Hematopoietic multipotent progenitor cell treated with erythropoietin and hydrocortisone succinate and interleukin-3 and kit ligand, for 17 days (in vitro differentiated cells): ENCODE measurements at places on chromosomes 7 and 10.

- DNase-seq: no peak
Observed at GRCh38 chr7:144827621-144828020, 8.2 kb downstream of the TPK1 start.

DNA sequence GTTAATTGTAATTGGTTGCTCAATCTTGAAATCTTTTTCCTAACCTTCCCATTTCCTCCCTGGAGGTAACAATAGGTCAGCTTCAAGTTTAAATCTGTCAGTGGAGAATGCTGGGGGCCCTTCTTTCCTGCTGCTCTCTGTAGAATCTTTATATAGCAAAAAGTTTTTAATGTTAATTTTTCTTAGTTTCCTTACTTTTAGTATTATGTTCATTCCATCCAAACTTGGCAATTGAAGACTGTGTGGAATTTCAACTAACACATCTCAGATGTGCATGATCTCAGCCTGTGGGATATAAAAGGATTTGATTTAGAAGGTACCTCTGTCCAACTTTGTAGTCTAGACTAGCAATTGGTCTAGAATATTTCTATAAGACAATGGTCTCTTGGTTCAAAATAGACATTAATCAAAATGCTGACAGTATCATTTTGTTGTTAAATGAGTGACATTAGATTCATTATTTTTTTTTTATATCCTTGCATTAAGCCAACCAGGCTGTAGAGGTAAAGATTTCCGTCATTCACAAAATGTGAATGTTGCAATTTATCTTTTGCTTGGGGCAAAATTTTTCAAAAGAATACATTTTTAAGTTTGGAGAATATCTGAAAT is 100.4 kb upstream of the SEMA3A start:
- DNase-seq: no peak

DNA sequence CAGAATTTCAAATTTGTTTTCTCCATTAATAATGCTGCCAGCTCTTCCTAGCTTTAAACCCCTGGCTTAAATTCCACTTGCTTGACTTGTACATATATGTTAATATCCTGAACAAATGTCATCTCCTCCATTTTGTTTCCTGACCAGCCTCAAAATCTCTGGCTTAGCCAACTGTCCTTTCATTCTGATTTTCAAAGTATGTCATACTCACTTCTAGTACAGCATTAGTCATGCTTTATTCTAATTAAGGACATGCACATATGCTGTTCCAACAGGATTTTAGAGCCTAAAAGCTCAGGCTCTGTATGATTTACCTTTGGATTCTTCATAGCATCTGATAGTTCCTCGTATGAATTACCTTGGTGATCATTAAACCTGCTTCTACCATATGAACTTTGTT is 158.3 kb downstream of the ZNF438 start:
- no peak for DNase-seq

GRCh38 chr10:33376476-33376875 is 42.0 kb upstream of the NRP1 start:
- DNase-seq: no peak

- DNase-seq: no peak
Observed at GRCh38 chr7:34247468-34247867, 342.1 kb downstream of the BMPER start.

DNA sequence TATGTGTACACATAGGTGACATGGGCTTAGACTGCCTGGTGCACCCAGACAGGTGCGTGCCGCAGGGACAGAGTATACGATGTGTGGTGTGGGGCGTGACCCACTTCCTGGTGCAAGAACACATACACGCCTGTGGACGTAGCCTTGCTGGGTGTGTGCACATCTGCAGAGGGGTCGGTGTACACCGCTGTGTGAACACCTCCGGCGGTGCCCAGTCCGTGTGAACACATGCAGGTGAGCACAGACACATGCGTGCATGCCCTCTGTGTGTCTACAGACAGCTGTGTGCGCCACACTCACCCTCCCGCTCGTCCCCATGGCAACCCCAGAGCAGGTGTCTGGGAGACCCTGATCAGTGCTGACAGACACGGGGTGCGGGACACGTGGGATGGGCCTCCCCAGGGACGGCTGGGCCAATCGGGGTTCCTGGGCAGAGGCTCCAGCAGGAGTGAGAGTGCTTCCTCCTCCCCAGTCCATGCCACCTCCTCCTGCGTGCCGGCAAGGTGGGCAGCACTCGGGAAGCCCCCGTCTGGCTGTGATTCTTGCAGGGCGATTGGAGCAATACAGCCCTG is 23.4 kb downstream of the ELFN1 start:
- DNase-seq: no peak

DNA sequence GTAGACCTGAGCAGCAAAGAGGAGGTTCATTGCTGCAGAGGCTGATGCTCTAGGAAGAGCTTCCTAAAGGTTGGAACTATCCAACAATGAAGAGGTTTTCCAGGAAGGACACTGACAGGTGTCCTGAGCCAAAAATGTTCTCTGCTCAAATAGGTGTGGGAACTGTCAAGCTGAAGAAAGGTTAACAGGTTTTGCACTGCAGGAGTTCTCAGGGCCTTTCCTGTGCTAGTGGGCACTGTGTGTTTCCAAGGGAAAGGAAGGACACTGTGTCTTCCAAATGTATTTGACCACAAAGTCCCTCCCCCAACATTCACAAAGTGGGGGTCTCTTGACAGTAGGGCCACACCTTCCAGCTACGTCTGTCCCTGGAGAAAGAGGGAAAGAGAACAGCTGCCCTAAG is 4.0 kb downstream of the ZCCHC24 start:
- DNase-seq: no peak

- DNase-seq: no peak
Observed at GRCh38 chr10:48353246-48353645, 46.8 kb downstream of the MAPK8 start.

DNA sequence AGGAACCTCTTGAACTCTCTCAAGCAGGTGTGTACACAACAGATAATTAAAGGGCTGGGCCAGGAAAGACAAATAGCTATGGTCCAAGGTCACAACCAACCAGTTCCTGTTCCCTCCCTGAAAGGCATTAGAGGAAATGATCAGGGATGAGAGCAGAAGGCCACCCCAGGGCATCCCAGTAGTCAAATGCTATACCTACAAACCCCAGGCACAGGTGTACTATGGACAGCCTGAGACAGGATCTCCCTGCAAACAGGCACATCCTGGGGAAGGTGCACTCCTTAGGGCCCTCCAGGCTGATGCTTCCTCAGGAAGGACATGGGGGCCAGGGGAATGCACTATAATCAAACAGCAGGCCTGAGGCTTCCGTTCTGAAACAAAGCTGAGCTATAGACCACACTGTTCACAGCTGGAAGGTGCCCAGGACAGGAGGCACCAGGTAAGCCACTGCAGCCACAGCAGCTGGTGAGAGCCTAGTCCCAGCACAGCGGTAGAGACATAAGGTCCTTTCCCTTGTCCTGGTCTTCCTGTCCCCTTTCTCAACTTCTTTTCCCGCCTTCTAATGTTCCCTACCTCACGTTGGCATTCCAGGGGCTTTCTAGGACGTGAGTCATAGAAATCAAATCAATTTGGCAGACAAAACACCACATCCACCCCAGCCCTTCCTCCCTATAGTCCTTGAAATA is 13.3 kb downstream of the PARP12 start:
- no peak for DNase-seq

GRCh38 chr7:630111-630511 is 96.4 kb upstream of the DNAAF5 start:
- DNase-seq: no peak

DNA sequence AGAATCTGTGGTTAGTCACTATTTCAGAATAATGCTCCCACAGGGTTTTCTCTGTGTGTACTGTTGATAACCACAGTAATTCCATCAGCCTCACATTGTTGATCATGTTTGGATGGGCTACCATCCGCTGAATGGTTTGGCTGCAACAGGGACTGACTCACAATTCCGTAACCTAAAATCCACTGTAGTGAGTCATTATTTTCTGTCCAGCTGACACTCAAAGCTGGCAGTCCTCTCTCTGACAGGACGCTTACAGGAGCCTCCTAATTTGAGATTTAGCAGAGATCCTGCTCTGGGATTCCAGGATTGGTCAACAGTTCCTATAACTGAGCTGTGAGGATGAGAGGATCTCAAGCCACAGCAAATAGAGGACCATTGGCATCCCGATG is 32.7 kb downstream of the VWA2 start:
- no peak for DNase-seq

DNA sequence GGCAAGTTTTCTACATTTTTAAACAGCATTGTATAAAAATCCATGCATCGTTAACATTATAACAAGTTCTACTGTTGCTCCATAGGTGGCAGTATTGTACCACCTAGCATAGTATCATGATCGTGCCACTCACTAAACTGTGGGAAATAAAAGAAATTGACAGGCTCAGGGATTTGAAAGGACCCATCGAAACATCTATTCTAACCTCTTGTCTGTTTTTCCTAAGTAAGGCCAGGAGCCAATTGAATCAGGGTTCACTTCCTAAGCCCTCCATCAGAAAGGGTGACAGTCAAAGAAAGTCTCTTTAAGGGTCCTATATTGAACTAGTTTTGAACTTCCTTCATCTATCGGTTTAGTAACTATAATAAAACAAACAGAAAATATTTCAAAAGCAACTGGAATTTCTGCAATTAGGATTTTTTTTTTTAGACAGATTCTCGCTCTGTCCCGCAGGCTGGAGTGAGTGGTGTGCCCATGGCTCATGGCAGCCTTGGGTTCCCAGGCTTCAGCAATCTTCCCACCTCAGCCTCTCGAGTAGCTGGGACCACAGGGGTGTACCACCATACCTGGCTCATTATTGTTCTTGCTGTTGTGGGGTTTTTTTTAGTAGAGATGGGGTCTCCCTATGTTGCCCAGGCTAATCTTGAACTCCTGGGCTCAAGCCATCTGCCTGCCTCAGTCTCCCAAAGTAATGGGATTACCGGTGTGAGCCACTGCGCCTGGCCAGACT is 9.4 kb downstream of the HACD1 start:
- DNase-seq: peak; percentile 83

GRCh38 chr7:39952374-39952773 is 2.3 kb downstream of the CDK13 start:
- DNase-seq: peak; percentile 32

- no peak for DNase-seq
Observed at GRCh38 chr10:8404721-8405120, 350.2 kb downstream of the GATA3 start.

DNA sequence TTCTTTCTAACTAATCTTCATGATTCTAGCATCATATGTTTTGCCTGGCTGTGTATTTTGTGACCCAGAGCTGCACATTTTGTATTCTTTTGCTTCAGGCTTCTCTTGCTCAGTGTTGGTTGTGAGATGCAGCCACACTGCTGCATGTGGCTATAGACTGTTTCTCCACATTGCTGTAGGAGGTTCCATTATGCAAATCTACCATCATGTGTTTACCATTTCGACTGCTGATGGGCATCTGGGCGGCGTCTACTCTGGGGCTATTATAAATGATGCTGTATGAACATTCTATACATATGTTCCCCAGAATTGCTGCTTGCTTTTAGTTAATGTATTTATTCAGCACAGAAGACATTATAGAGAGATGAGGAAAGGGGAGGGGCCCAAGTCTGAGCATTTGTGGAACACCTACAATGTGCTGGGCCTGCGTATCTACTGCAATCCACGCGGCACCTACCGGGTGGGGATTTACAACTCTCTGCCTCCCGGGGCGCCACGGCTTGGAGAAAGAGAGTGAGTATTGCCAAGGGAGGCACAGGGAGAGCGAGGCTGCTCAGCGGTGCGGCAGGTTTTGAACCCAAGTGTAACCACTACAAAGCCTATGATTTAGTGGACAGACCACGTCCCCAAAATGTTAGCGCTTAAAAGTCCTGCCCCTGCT is 172.5 kb downstream of the PRKAG2 start:
- no peak for DNase-seq

- DNase-seq: no peak
Observed at GRCh38 chr10:44399659-44400451, 15.0 kb upstream of the CXCL12 start.

DNA sequence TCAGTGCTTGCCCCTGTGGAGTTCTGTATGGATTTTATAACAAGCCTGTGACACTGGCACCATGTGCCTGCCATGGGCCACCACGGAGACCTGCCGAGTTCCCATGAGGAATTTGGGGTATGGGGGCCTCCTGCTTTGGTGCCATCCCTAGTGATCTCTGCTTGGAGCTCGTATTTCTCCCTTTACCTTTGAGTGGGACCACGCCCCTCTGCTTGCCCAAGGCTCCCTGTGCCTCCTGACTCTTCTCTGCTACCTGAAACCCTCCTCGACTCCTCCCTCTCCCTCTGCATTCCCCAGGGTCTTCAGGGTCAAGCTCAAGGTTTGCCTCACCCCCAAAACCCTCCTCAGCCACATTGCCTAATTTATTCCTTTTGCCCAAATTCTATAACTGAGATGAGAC is 225.0 kb downstream of the BUB3 start:
- no peak for DNase-seq

GRCh38 chr10:15262036-15262713 is 93.7 kb upstream of the NMT2 start:
- DNase-seq: no peak

GRCh38 chr10:34236931-34237330 is 578.2 kb downstream of the PARD3 start:
- DNase-seq: no peak

DNA sequence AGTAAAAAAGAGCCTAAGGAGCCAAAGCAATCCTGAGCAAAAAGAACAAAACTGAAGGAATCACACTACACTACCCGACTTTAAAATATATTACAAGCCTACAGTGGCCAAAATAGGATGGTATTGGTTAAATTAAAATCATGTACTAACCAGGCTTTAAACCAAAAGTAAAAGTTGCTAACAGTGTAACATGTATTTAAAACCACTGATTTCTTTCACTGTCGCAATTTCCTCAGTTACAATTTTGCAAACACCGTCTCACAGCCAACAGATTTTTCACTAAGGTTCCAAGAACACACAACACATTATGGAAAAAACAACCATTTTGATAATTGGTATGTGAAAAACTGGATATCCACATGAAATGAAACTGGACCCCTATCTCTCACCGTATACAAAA is 74.0 kb downstream of the JMJD1C start:
- no peak for DNase-seq

GRCh38 chr7:159062569-159062968 is 82.1 kb downstream of the VIPR2 start:
- no peak for DNase-seq

GRCh38 chr7:104973227-104973626 is 40.8 kb upstream of the KMT2E start:
- no peak for DNase-seq

GRCh38 chr10:110643035-110643652 is 992 bp upstream of the RBM20 start:
- no peak for DNase-seq
